ENCODE measurements at places on chromosomes 3 and 15. TPM values are rescaled to one million over a fixed set of nuclear protein-coding genes. Genes with fewer than 3 reads are reported as not detected.

DNA sequence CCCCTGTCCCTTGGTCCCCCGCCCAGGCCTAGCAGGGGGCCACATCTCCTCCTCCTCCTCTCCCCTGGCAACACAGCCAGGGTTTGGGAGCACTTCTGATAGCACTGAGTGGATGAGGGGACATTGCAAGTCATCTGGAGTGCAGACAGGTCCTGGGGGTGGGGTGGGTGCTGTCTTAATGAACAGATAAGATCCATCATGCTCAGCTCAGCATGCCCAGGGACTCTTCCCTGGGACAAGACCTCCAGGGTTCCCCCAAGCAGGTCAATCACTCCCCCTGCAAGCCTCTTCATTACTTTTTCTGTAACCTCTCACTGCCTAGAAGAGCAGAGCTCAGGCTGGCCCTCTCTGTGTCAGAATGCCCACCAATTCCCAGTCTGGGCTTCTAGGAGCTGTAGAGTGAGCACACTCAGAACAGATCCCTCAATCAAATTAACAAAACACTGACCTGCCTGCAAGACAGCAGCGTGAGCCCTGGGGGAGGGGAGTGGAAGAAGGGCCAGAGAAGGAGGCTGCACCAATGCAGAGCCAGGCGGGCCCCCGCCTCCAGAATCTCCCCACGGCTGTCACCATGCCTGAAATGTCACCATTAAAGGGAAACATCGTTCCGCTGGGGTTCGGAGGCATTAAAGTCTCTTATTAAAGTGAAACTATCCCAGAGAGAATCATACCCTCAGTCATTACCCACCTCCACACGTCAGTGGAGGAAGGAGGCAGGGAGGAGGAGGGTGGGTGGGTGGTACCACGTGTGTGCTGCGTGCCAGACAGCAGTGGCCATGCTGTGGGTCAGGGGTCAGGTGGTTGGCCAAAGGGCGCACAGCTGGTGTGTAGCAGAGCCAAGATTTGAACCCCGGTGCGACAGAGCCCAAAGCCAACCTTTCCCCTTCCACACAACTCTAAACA is 114.7 kb upstream of the LINGO1 start:
- DNase-seq = no peak

GRCh38 chr15:45157974-45158373 is 28.2 kb downstream of the DUOX1 start:
- peak; percentile 94 for DNase-seq

DNA sequence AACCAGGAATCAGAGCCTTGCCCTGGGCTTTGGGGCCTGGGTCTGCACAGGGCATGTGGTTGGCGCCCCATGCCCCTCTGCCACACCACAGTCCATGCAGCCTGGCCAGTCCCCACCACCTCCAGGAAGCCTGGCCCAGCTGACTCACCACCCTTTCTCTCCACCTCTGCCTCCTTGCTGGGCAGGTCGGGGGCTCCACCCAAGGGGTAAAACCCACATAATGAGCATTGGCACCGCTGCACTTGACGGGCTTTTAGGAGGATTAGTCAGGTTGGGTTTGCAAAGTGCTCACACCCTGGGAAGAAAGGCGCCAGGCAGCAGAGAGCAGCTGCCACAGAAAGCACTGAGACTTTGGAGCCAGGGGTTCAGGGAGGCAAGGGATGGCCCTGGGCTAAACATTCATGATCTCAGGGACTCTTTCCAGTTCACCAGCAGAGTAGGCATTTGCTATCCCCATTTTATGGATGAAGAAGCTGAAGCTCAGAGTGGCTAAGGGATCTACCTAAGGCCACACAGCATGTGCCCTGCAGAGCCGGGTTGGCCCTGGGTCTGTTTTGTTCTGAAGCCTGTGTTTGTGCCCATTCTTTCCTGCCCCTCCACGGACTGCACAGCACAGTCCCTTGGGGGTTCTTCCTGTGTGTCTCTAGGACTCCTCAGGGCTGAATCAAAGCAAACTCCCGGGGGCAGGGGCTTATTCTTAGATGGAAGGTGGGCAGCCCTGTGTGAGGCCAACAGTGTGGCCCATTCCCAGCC is 113.4 kb downstream of the ETFA start:
- no peak for DNase-seq

- no peak for DNase-seq
Observed at GRCh38 chr3:77158730-77159581, 119.1 kb downstream of the ROBO2 start.

DNA sequence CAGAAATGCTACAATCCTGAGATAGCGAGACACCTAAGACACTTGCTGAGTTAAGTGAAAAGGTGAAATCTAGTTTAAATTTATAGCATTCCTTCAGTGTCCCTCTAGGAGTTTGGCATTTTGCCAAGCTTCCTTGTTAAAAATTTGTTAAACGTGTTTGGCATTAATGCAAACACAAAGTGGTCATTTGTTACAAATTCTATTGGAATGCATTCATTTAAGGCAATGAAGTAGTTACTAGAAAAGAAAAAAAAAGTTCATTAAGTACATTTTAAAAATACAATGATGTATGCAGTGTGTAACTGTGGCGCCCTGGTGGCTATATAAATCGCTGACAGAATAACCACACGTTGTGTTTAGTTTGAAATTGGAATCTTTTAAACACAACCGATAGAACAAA is 31.3 kb upstream of the WNT5A start:
- DNase-seq = no peak

The PRKCI gene
- 63.9 TPM for total RNA-seq

The CD96 gene
- 0.09 TPM for total RNA-seq
